ENCODE measurements at places on chromosomes 4 and X. TPM values are rescaled to one million over a fixed set of nuclear protein-coding genes. Genes with fewer than 3 reads are reported as not detected.

Gene SCRG1
- total RNA-seq, result not detected

Gene MAGEA2B
- not detected for total RNA-seq

- no peak for DNase-seq
These were observed 27.7 kb downstream of the ATP7A start for GRCh38 chrX:77938083-77938680.

Gene PHOX2B
- total RNA-seq, result not detected

Gene IQCM
- not detected for total RNA-seq
